Stimulated activated naive CD4-positive, alpha-beta T cell (primary cell): ENCODE measurements at places on chromosomes 13 and 19.

DNA sequence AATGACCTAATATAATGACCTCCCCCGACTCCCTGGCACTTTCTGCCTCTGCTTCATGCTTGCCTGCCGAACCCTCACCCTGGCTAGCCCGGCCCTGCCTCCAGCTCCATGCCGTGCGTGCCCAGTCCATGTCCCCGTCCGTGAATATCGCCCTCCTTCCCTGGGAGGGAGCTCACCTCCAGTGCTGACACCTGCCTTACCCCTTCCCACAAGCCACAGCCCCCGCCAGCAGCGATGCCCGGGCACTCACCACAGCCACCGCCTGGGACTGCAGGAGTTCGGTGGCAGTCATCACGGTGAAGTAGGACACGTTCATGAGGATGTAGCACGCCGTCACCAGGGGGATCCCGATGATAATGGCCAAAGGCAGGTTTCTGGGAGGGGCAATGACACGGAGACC is 10.0 kb downstream of the SLC7A9 start:
- DNase-seq, result no peak

DNA sequence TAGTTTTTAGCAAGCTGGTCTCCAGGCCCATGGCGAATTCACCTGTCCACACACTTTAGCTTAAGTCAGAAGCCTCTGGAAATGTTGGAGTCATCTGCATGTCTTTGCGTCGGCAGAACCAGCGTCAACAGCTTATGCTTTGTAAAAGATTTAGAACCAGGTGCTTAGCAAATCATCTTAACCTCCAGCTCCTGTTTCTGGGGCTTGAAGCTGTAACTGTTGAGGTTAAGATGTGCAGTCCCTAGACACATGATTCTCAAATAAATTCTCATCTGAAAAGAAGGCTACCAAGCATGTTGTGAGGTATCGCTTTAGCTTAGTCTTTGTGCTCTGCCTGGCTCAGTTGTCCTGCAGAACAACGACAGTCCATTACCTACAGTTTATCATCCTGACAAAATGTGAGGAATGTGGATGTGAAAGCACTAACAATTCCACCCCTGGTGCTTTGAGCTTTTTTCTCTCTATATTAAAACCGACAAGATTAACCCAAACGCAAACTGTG is 4.4 kb downstream of the EFNB2 start:
- no peak for DNase-seq

DNA sequence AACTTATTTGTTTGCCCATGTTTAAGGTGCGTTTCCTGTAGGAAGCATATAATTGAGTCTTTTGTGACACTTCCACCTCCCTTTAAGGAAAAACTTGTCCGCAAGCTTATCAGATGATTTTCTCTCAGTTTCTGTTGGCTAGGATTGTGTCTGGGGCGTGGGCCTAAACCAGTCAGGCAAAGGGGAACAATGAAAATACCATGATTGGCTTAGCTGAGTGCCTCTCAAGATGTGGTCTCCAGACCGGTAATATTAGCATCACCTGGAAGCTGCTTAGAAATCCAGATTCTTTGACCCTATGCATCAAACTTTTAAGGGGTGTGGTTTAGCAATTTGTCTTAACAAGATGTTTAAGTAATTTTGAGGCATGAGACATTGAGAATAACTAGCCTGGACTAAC is 20.0 kb downstream of the SLAIN1 start:
- DNase-seq, result no peak

GRCh38 chr13:44096901-44097300 is 217.2 kb downstream of the LACC1 start:
- no peak for DNase-seq

- DNase-seq, result peak; percentile 61
These were observed 61.4 kb downstream of the RFX2 start for GRCh38 chr19:6048793-6049405.

GRCh38 chr13:91704398-91704797 is 306.0 kb downstream of the GPC5 start:
- DNase-seq, result no peak

DNA sequence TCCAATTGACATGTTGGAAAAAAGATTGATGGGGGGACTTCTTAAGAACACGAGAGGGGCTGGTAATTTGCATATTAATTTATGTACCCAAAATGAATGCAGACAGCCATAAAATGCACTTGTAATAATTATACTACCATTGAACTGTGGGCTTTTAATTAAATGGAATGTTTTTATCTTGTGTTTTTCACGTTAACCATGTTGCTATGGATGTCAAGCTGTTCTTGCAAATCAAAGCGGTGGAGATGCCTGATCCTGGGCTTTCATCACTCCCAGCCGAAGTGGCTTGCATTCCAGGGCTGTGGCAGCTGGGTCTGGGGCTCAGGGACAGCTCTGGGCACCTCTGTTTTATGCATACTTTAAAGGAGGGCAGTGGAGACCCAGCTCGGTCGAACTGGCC is 179.4 kb upstream of the TMTC4 start:
- no peak for DNase-seq

GRCh38 chr19:52665027-52665426 is 26.9 kb upstream of the ZNF83 start:
- DNase-seq, result no peak

DNA sequence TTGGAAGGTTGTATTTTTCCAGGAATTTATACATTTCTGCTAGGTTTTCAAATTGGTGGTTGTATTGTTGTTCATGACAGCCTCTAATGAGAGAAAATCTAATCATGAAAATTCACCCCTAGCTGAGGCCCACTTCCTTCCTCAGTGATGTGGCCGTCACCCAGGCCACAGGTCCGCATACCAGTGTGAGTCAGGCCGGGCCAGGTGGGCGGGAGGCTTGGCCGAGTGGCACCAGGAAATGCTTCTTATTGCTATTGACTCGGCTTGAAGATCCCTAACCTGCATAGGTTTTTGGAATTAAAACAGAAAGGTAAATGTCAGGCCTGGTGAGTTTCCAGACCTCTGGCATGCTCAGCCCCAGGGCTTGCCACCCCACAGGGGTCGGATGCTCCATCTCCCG is 88.7 kb downstream of the SCGB2B2 start:
- no peak for DNase-seq

DNA sequence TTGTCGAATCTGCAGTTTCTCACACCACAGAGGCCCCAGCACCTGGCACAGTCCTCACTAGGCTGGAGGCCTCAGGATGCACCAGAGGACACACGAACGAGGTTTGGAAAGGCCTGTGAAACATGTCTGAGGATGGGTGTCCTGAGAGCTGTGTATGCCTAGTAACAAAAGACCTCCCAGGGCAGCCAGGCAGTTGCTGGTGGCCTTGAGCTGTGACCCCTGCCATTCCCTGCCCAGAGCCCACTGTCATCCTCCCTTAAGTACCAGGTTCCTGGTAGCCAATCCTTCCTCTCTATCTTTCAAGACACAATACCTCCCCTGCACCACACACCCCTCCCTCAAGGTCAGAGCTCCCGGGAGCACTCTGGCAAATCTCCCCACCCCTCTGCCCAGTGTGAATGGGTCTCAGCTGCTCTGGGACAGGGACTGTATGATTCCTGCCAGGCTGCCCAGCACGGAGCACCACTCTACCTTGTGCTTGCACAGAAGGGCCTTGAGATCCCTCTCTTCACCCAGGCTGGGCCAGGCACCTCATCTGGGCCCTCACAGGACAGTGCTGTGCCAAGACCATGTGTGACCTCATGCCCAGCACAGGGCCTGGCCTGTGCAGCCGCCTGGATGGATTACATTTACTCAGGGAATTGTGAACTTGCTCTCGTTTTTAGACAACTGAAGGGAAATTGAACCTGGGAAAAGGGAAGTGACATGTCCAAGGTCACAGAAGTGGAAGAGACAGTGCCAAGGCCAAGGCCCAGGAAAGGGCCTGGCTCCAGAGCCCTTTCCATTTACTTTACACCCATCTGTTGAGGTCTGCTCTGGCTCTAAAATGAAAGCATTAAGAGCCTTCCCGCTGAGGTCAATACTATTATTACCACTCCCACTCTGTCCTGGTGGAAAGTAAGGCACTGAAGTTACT is 2.2 kb downstream of the ZNF787 start:
- no peak for DNase-seq

DNA sequence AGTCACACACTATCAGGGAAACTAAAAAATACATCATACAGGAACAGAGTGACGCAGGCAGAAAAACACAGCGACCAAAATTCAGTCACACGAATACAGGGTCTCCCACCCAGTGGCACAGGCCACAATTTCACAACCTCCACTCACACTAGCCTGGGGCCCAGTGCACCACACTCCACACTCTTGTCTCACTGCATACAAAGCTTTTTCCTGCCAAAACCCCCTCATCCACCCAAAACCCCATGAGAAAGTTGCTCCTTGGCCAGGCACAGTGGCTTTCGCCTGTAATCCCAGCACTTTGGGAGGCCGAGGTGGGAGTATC is 1.2 kb downstream of the S1PR5 start:
- no peak for DNase-seq

DNA sequence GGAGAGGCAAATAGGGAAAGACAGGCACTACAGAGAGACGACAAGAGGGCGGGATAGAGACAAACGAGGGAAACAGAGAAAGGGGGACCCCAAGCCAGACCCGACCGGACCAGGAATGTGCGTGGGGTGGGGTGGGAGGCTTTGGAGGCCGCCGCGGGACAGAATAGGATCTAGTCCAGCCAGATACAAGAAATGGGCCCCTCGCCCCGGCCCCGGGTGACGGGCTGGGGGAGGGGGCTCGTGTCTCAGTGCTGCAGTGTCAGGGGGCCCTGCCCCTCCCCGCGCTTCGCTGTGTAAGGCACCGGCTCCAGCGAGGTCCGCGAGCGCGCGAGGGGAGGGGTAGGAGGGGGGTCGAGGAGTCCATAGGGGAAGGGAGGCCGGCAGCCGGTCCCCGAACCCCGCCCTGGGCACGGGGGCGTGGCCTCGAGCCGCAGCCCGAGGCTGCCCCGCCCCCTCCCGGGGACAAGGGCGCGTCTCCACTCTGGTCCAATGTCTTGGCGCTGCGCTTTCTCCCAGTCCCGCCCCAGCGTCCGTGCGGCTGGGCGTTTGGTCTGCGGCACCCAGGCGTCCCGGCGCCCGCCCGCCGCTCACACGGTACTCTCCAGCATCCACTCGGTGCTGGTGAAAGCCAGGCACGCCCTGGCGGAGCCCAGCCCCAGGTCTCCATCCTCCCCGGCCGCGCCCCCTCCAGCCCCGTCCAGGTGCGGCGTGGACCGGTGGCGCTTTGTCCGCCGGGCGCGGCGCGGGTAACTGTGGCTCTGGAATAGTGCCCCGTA is 11.0 kb downstream of the IFNL1 start:
- no peak for DNase-seq

DNA sequence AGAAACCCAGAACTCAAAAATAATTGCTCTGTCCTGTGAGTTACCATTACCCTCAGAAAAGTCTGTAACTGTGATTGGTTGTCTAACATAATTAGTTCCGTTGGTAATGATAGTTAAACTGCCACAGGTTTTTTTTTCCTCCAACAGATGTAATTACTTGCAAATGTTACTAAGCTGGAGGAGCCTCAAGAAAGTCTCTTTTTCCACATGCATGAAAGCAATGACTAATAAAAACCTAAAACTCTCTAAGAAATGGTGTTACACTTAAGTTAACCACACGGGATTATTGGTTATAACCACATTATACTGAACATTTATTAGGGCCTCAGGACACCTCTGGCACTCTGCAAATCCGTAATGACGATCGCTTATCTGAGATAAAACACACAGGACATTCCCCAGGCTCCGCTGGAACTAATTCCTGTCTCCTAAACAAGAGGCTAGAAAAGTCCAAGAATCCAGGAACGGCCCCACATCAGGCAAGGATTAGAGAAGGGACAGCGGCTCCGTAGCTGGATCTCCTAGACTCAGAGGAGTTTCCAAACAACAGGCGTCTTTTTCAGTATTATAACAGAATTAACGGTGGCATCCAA is 753 bp downstream of the ZNF235 start:
- DNase-seq, result no peak

DNA sequence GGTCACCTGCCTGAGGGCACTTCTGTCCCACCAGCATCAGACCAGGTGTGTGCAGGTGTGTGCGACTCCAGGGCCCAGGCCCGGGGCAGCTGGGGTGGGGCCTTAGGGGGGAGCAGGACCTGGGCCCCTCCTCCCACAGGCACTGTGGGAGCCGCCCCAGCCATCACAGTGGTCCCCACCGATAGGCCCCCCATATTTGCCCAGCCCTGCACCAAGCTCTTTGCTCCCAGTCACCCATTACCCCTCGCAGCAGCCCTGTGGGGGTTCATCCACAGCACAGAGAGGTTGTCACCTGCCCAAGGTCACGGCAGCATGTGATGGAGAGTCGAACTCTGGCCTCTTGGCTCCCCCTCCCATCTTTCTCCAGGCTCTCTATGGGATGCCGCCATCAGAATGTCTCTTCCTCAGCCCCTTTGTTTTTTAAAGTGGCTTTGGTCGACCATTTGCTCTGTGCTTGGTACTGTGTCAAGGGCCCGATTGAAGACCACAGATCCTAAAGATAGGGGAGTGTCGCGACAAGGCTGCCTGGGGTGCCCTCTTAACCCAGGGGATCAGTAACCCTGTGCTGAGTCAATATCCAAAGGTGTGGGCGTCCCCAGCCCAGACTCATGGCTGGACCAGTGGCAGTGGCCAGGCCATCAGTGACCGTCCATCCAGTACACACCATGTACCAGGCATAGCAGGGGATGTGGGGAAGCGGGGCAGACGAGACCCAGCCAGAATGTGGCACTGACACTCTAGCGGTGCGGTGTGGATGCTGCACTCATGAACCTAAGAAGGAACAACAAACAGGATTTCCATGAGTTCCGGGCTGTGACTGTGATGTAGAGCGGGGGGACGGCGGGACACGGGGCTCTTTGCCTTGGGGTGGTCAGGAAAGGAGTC is 28.3 kb upstream of the NCCRP1 start:
- no peak for DNase-seq

- no peak for DNase-seq
These were observed 148.1 kb upstream of the ZNF536 start for GRCh38 chr19:30223866-30224688.

DNA sequence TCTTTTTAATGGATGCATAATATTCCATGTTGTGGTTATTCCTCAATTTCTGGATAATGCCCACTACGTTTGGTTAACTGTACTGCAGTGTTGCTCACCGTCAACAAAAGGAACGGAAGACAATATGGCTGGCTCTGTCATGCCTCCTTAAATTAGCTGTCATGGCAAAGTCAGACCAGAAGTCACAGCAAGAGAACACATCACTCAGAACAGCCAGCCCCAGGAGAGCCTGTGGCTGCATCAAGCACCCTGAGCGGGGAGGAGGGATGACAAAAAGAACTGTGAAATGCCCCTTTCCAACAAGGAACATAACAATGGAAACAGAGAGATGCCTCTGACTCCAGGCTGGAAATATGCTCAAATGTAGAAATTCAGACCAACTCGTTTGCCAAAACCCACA is 366.0 kb upstream of the ZNF507 start:
- DNase-seq, result no peak

DNA sequence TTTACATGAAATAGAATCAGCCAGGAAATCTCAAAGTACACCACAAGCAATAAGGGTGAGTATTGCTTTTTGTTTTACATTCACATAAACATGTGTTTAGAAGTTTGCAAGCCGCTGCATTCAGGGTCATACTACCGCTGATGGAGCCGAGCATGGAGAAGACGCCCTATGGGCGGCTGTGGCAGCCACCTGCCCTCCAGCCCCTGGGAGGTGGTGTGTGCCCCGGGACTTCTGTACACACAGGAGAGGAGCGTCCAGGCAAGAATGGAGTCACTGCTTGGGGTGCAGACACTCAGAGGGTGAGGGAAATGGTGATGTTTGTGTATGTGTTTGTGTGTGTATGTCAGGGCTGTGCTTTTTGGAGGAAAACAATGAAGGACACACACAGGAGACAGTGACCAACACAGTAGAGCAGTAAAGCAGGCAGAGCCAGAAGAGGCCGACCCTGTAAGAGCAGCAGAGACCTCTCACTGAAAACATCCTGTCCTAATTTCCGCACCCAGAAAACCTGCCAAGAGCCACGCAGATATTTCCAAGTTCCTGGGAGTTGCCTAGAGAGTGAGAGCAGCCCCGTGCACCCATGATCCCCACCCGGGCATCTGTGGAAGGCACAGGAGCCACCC is 108.1 kb upstream of the GJB6 start:
- DNase-seq, result no peak
